ENCODE measurements at places on chromosomes 2 and 18.

- DNase-seq: no peak
Observed at GRCh38 chr2:57432528-57432927, 614.1 kb upstream of the VRK2 start.

- no peak for DNase-seq
Observed at GRCh38 chr2:60450488-60450887, 103.0 kb downstream of the BCL11A start.

DNA sequence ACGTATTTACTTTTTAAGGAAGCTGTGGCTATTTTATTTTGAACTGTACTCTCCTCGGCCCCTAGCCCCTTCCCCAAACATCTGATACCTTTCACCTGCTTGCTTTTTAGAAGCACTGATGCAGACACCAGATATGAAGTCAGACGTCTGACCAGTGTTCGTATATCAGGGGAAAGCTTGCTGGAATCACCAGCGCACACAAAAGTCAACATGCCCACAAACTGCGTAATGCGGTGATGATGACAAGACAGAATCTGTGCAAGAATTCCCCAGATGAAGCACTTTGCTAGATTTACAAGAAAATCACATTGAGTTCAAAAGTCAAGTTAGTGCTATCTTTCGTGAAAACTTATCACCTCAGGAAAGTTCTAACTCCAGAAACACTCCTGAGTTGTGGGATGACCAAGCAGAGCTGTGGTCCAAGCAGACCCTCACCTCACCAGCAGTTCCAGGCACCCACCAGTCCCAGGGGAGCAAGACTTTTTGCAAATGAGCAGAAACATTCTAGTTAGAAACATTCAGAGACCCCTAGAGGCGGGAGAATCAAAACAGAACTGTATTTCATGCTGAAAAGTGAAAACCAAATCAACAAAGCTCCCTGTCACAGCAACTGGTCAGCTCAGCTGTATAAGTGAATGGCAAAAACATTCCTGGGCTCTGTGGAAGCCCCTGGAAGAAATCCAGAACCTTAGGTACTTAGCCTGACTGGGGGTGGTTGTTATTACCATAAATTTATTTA, 55.7 kb downstream of the INO80C start:
- DNase-seq: no peak

- DNase-seq: no peak
Observed at GRCh38 chr2:65666156-65666725, 233.8 kb upstream of the SPRED2 start.

DNA sequence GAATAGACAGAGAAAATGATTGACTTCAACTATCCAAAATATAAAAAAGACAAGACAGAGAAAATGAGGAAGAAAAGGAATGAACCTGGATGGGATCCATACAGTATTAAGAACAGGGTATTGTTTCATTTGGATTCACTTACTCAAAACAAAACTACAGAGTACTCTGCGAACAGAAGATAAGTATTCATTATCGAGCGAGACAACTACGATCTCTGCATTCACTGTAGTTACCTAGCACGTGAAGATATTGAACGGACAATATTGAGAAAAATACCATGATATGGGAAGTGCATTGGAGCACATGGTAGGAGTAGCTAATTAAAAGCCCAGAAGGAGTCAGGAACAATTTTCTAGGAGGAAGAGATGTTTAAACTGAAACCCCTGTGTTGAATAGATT, 1.0 kb upstream of the ORC2 start:
- DNase-seq: no peak

DNA sequence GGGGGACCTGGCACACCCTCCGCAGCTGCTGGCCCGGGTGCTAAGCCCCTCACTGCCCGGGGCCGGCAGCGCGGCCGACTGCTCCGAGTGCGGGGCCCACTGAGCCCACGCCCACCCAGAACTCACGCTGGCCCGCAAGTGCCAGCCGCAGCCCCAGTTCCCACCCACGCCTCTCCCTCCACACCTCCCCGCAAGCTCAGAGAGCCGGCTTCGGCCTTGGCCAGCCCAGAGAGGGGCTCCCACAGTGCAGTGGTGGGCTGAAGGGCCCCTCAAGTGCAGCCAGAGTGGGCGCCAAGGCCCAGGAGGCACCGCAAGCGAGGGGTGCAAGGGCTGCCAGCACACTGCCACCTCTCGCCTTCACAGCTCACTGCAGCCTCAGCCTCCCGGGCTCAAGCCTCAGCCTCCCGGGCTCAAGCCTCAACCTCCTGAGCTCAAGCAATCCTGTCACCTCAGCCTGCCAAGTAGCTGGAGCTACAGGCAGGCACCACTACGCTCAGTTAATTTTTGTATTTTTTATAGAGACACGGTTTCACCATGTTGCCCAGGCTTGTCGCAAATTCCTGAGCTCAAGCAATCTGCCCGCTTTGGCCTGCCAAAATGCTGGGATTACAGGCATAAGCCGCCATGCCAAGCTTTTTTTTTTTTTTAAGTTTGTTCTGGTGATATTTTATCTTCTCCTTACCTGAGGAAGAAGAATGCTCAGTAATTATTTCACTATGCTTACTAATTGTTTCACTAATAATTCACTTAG, 71.7 kb upstream of the CDCA7 start:
- no peak for DNase-seq

- no peak for DNase-seq
Observed at GRCh38 chr2:80377071-80377470, 72.5 kb upstream of the LRRTM1 start.

- peak; percentile 30 for DNase-seq
Observed at GRCh38 chr2:88016960-88017779, 823 bp upstream of the RNU2-63P start.

DNA sequence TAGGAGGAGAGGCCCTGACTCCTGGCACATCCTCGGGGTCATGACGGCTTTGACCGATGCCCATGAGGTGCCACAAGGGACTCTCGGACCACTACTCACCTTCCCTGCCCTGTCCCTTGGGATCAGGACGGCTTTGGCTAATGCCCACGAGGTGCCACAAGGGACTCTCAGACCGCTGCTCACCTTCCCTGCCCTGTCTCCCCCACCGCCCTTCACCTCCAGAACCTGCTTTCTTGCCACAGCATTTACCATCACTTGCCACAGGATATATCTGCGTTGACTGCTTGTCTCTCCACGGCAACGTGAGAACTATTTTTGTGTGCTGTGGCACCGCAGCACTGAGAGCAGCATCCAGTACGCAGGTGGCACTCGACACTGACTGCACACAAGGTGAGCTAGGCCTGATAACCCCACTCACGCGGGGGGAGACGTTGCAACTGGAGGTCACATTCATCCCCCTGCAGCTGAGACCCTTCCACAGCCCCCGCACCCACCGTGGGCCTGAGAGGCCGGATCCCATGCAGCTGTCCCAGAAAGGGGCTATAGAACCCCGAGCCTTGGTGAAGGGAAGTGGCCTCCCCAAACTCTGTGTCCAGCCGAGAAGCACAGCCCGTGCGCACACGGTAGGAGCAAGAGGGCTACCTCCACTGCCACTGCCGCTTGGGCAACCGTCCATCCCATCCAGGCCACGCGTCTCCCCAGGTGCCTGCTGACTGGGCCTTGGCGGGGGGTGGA, 47.5 kb downstream of the ANO7 start:
- no peak for DNase-seq

DNA sequence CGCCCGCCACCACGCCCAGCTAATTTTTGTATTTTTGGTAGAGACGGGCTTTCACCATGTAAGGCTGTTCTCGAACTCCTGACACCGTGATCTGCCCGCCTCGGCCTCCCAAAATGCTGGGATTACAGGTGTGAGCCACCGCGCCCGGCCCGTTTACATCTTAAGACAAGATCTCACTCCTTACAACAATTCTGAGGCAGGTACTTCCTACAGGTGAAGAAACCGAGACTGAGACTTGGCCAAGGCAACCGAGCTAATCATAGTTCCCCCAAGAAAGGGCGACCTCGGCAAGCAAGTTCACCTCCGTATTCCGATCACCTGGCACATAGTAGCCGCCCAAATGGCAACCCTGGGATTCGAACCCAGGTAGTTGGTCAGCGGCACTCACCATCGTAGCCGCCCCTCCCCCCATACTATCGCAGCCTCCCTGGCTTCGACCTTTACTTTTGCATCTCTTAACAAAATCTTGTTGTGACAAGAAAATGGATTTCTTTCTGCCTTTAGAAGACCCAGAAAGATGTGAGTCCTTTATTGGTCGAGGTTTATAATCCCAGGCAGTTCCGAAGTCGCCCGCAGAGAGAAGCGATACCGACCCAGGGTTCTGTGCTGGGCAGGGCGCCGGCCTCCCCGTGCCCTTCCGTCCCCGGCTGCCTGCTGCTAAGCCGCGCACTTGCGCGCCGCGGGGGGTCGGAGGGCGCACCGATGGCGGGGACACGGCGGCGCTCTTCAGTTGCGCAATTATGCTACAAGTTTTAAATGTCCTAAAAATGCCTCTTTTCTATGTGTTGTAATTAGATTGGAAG, 1.1 kb upstream of the FZD5 start:
- no peak for DNase-seq

- no peak for DNase-seq
Observed at GRCh38 chr2:13597176-13597575, 880.4 kb downstream of the TRIB2 start.

DNA sequence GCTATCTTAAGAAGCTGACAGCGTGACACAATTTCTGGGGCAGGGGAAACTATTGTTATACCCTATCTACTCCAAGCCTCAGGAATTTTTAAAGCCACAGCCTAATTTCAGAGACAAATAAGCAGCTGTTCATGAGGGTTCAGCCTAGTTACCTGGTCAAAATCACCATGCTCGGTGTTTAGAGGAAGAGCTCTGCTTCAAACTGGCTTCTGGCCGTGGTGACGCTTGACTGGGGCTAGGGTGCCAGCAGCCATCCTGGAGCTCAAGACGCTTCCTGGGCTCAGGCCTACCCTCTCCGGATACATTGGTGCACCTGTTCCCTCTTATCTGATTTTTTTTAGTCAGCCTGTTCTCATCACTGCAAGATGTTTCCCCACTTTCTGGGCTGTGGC, 41.7 kb downstream of the FRZB start:
- DNase-seq: no peak

GRCh38 chr2:10599921-10600320, 89.9 kb downstream of the NOL10 start:
- peak; percentile 39 for DNase-seq

GRCh38 chr2:137797641-137798040, 166.6 kb upstream of the HNMT start:
- DNase-seq: no peak

GRCh38 chr2:190867212-190867611, 13.4 kb upstream of the GLS start:
- DNase-seq: no peak

GRCh38 chr18:26931659-26932058, 66.2 kb upstream of the AQP4 start:
- DNase-seq: no peak

- no peak for DNase-seq
Observed at GRCh38 chr2:171205551-171205950, 44.9 kb upstream of the TLK1 start.

- DNase-seq: no peak
Observed at GRCh38 chr2:28486526-28486925, 9.3 kb upstream of the PLB1 start.

GRCh38 chr2:28490558-28490957, 5.3 kb upstream of the PLB1 start:
- DNase-seq: no peak

GRCh38 chr2:59866436-59866835, 687.0 kb downstream of the BCL11A start:
- no peak for DNase-seq

DNA sequence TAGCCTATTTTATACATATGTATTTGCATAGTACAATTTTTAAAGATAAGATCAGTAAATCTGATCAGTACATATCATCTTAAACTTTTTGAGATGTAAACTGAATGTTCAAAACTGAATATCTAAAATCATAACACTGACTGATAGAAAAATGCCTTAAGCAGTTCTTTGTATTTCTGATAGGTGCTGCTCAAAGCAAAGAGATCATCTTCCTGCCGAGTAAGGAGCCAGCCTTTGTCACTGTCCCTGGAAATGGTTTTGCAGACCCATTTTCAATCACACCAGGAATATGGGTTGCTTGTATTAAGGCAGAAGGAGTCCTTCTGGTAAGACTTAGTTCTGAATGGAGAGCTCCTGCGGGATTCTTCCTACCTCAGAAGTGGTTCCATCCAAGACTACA, 135.0 kb downstream of the LAMA3 start:
- peak; percentile 21 for DNase-seq

GRCh38 chr2:196407675-196408264, 231.7 kb upstream of the CCDC150 start:
- DNase-seq: no peak

- no peak for DNase-seq
Observed at GRCh38 chr2:58640042-58640441, 398.9 kb upstream of the FANCL start.

GRCh38 chr2:148896136-148896535, 21.1 kb downstream of the KIF5C start:
- DNase-seq: no peak

- no peak for DNase-seq
Observed at GRCh38 chr2:42052702-42053481, 5.1 kb downstream of the PKDCC start.

GRCh38 chr18:37717656-37718055, 152.1 kb upstream of the CELF4 start:
- no peak for DNase-seq

DNA sequence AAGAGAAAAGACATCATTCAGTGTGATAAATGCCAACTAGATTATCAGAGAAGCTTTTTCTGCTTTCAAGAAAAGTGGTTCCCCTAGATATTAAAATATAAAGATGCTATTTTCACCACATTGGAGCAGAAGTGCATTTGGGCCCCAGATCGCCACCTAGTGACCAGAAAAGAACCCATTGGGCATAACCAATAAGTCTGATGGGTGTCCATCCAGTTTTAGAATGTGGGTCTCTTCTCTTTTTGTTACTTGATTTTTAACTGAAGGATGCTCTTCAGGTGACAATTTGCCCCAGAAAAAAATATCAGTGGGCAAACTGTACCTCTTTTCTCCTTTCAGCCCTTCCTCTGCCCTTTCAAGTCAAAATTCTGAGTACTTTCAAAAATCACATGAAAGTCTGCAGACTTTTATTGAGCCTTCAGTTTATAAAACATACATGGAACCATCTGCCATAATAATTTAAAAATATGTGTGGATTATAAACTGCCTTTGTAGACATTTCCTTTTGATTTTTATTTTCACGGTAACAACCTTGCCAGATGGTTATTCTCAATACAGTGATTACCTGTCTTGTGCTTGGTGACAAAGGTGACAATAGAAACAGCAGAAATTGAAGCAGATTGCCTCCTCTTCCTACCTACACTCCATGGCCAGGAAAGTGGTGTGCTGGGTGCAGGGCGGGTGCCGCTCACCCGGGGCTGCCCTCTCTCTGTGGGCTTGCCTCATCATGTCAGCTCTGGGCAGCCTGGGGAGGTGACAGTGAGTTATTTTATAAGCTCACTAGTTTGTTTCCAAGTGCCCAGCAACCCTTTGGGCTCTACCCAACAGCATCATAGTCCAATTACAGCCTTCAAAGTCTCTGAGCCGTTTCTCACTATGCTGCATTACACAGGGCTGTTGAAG, 124.5 kb downstream of the DCDC2C start:
- no peak for DNase-seq

DNA sequence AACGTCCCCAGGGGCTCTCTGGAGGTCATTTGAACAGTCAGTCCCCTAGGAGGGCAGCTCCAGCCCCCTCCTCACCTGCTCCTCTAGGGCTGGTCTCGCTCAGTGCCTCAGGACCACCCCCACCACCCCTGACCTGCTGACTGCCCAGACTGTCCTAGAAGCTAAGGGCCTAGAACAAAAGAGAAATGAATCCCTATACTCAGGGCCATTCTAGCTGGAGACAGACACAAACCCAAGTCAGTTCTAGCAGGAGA, 83.0 kb downstream of the HS1BP3 start:
- no peak for DNase-seq
